Cardiac ventricle fibroblast (primary cell): ENCODE measurements at places on chromosomes 7 and 10. TPM values are rescaled to one million over a fixed set of nuclear protein-coding genes. Genes with fewer than 3 reads are reported as not detected.

The FGL2 gene
- total RNA-seq, result 0.54 and 0.75 TPM in 2 replicates

The SLK gene
- total RNA-seq, result 23.9 and 24.7 TPM in 2 replicates

The SMKR1 gene
- not detected in 2 replicates for total RNA-seq

The RELN gene
- total RNA-seq, result 0.12 and 0.39 TPM in 2 replicates

The ITPRID1 gene
- not detected in 2 replicates for total RNA-seq

The RAPGEF5 gene
- total RNA-seq, result 1.9 and 6.4 TPM in 2 replicates

The CPXM2 gene
- 0.75 and 1.7 TPM in 2 replicates for total RNA-seq

The WASHC2C gene
- 29.7 and 29.8 TPM in 2 replicates for total RNA-seq

The FGF8 gene
- not detected in 2 replicates for total RNA-seq

The LBX1 gene
- total RNA-seq, result not detected in 2 replicates

The UNCX gene
- total RNA-seq, result not detected in 2 replicates

The CYP3A7 gene
- not detected in 2 replicates for total RNA-seq

The SPDYE2B gene
- not detected in 2 replicates for total RNA-seq

The RPEL1 gene
- total RNA-seq, result not detected in 2 replicates

The CCT6A gene
- 67.2 and 67.5 TPM in 2 replicates for total RNA-seq

The GNAI1 gene
- 23.2 and 25.8 TPM in 2 replicates for total RNA-seq

The PIK3AP1 gene
- not detected in 2 replicates for total RNA-seq

The ANKRD30A gene
- not detected in 2 replicates for total RNA-seq

The MMRN2 gene
- total RNA-seq, result 2.4 and 3.3 TPM in 2 replicates

The ZFAND2A gene
- total RNA-seq, result 15.7 and 19.5 TPM in 2 replicates

The LRRC18 gene
- total RNA-seq, result not detected in 2 replicates

The CALN1 gene
- not detected in 2 replicates for total RNA-seq

The KLLN gene
- 1.3 and 1.8 TPM in 2 replicates for total RNA-seq

The CAMK1D gene
- total RNA-seq, result 1.3 and 1.6 TPM in 2 replicates

The PIP gene
- total RNA-seq, result not detected in 2 replicates

The GIMAP6 gene
- 1.9 and 2.6 TPM in 2 replicates for total RNA-seq

The CCL24 gene
- total RNA-seq, result not detected in 2 replicates

The GJD4 gene
- not detected in 2 replicates for total RNA-seq

The ICA1 gene
- 0.10 TPM in 1 of 2 replicates, not detected in the other for total RNA-seq

The UPK3B gene
- total RNA-seq, result not detected in 2 replicates

The TASOR2 gene
- total RNA-seq, result 38.3 and 41.1 TPM in 2 replicates

The DNAJC12 gene
- 6.7 and 8.3 TPM in 2 replicates for total RNA-seq

The PAX2 gene
- not detected in 2 replicates for total RNA-seq

The PNLIPRP1 gene
- not detected in 2 replicates for total RNA-seq

The CYP3A4 gene
- not detected in 2 replicates for total RNA-seq

The WASL gene
- total RNA-seq, result 29.5 and 34.0 TPM in 2 replicates

The SLC13A4 gene
- not detected in 2 replicates for total RNA-seq

The TRIM50 gene
- not detected in 2 replicates for total RNA-seq

The PTPRZ1 gene
- total RNA-seq, result not detected in 2 replicates

The ATG9B gene
- total RNA-seq, result 0.25 TPM in 1 of 2 replicates, not detected in the other

The LRIT1 gene
- total RNA-seq, result not detected in 2 replicates

The ACADSB gene
- 5.5 and 6.9 TPM in 2 replicates for total RNA-seq

The LIPN gene
- total RNA-seq, result not detected in 2 replicates

The FXYD4 gene
- total RNA-seq, result not detected in 2 replicates

The OPALIN gene
- total RNA-seq, result not detected in 2 replicates

The KIN gene
- total RNA-seq, result 6.4 and 15.3 TPM in 2 replicates

The ITGB8 gene
- total RNA-seq, result 2.4 and 2.8 TPM in 2 replicates

The CYP26C1 gene
- under 0.01 and 0.05 TPM in 2 replicates for total RNA-seq

The ZNF736 gene
- 4.6 and 4.8 TPM in 2 replicates for total RNA-seq

The ASB15 gene
- not detected in 2 replicates for total RNA-seq

The GIMAP8 gene
- total RNA-seq, result 0.62 and 0.64 TPM in 2 replicates

The MOGAT3 gene
- total RNA-seq, result not detected in 2 replicates

The TET1 gene
- total RNA-seq, result 3.1 and 3.6 TPM in 2 replicates

The NAPEPLD gene
- total RNA-seq, result 11.2 and 12.5 TPM in 2 replicates

The GNG11 gene
- total RNA-seq, result 35.1 and 48.0 TPM in 2 replicates

The FBXL13 gene
- 1.00 and 4.4 TPM in 2 replicates for total RNA-seq

The JAKMIP3 gene
- total RNA-seq, result 0.19 and 0.20 TPM in 2 replicates

The NEUROD6 gene
- not detected in 2 replicates for total RNA-seq

The SPDYE2 gene
- total RNA-seq, result not detected in 2 replicates

The ADAMTS14 gene
- 0.50 and 0.83 TPM in 2 replicates for total RNA-seq
